ENCODE measurements at places on chromosomes 13 and 19.

- DNase-seq: no peak
Observed at GRCh38 chr19:37845932-37846331, 60.5 kb downstream of the WDR87 start.

GRCh38 chr13:31910633-31911032, 120.9 kb upstream of the FRY start:
- no peak for DNase-seq

DNA sequence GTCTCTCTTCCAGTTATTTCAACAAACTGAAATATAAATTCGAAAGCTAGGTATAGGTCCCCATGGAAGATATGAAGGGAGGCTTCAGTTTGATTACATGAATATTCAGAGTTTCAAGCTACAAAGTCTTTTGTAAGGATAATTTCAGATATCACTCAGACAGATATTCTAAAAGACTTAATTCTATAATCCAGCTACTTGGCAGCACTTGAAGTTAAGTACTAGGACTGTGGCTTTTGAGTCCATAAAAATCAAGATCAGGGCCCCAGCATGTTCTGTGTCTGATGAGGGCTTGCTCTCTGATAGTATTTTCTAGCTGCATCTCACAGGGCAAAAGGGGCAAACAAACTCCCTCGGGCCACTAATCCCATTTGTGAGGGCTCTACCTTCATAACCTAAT, 160.6 kb upstream of the IRS2 start:
- DNase-seq: no peak

DNA sequence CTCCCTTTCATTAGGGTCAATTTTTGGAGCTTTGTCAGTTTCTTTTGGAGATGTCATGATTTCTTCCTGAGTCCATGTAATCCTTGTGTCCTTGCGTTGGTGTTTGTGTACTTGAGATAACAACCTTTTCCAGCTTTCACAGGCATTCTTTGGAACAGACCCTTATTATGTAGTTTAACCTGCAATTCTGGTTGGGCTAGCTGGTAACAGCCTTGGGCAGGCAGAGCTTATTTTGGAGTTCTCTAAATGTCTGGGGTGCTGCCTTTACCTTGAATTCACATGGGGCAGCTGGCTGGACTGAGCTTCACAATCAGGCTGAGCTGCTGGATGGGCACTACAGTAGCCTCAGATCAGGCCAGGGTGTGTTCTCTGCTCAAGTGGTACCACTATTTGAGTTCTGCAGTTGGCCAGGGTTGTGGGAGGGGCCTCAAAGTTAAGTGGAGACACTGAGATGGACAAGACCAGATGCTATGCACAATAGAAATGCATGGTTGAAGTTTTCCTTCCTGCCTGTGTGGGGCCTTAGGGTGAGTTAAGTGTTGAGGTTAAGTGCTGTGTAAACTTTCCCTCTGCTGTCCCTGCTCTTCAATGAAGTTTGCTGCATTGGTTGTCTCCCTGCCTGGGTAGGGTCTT, 277.3 kb downstream of the ATP8A2 start:
- no peak for DNase-seq

DNA sequence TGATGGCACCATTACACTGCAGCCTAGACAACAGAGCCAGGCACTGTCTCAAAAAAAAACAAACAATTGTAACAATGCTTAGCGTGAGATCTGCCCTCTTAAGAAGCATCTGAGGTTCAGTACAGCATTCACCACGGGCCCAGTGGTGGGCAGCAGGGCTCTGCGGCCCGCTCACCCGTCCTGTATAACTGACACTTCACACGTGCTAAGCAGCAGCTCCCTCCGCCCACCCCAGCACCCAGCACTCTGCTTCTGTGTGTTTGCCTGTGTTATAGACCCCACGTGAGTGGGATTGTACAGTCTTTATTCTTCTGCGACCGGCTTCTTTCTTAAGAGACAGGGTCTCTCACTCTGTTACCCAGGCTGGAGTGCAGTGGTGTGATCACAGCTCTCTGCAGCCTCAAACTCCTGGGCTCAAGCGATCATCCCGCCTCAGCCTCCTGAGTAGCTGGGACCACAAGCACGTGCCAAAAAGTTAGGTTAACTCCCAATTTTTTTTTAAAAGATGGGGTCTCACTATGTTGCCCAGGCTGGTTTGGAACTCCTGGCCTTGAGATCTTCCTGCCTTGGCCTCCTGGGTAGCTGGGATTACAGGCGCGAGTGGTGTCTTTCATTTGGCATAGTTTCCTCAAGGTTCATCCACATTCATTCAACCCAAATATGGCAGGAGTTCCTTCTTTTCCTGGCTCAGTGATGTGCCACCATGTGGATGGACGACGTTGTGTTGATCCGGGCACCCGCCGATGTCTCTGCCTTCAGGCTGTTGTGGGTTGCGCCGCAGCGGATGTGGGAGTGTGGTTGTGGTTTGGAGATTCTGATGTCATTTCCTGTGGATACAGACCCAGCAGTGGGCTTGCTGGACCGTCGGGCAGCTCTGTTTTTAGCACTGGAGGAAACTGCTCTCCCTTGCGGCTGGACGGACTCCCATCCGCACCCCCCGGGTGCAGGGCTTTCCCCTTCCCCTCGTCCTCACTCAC, 170.0 kb downstream of the KDM4B start:
- no peak for DNase-seq

DNA sequence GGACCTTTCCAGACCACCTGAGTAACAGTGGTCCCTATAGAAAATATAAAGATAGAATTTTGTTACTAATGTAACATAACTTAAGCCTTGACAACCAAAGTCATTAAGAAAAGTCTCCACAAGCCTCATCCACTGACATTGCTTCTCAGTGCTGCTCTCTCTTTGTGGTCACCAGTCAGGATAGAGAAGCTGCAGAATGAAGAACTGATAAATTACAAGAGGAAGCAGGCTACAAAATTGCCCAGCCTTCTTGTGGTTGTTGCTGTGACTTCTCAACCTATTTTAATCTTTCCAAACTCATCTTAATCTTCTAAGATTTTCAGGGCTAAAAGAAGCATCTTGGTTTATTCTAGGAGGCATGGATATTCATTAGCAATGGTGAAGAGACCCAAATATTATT, 343.8 kb downstream of the MZT1 start:
- DNase-seq: no peak

DNA sequence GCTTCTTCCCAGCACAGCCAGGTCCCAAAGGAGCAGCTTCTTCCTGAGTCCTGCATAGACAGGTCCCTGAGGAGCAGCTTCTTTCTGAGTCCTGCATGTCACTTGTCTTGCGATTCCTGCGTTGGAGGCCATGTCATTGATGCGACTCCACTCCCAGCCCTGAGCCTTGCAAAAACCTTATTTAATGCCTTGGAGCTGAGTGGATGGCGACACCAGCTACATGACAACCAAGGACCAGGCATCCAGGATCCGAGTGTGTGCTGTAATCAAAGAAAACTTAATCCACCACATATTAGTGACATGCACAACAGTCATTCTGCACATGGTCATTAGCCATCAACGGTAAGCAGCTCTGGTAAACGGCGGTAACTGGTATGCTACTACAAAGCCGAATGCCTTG, 315.8 kb downstream of the TEX29 start:
- DNase-seq: no peak

GRCh38 chr13:35499196-35499662, 22.7 kb upstream of the MAB21L1 start:
- no peak for DNase-seq

GRCh38 chr19:53659292-53659691, 27.5 kb downstream of the DPRX start:
- DNase-seq: no peak

DNA sequence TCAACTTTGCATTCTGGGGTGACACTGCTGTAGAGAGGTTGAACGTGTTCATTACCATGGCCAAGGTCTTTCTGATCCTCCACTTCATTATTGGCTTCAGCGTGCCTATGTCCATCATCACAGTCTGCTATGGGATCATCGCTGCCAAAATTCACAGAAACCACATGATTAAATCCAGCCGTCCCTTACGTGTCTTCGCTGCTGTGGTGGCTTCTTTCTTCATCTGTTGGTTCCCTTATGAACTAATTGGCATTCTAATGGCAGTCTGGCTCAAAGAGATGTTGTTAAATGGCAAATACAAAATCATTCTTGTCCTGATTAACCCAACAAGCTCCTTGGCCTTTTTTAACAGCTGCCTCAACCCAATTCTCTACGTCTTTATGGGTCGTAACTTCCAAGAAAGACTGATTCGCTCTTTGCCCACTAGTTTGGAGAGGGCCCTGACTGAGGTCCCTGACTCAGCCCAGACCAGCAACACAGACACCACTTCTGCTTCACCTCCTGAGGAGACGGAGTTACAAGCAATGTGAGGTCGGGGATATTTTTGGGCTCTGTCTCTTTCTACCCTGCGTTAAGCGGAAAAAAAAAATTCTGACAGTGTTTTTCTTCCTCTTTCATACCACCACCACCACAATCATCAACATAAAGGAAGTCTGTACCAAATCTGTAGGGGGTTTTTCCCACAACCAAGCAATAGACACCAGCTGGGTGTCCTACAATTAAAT, 29.5 kb downstream of the FPR3 start:
- no peak for DNase-seq

DNA sequence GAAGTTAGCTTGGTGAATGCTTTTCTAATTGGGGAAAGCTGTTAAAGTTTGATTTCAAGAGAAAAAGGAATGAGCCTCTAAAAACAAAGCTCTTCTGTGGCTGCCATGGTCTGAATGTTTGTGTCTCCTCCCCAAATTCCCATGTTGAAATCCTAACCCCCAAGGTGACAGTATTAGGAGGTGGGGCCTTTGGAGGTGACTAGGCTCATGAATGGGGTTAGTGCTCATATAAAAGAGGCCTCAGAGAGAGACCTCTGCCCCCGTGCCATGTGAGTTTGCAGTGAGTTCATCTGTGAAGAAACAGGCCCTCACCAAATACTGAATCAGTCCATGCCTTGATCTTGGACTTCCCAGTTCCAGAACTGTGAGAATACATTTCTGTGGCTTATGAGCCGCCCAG, 56.5 kb downstream of the ARHGEF7 start:
- DNase-seq: no peak

DNA sequence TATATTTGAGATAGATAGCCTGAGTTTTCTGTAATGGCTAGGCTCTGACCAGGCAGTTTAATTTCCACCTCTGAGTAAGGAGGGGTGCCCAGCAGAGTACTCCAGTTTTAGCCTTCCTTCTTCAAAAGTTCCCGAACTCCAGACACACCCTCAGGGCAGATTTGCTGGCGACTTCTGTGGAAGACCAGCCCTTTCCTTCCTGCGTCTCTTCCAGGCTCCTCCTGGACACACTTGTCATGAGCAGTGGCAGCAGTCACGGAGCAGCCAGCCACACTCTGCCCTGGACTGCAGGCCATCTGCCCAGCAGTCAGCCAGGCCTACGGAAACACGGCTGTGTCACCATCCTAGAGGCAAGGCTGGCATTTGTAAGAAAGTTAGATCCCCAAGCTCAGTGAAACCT, 6.6 kb upstream of the FLT1 start:
- DNase-seq: peak; percentile 24

GRCh38 chr13:40801255-40802217, 12.1 kb downstream of the SLC25A15 start:
- no peak for DNase-seq

DNA sequence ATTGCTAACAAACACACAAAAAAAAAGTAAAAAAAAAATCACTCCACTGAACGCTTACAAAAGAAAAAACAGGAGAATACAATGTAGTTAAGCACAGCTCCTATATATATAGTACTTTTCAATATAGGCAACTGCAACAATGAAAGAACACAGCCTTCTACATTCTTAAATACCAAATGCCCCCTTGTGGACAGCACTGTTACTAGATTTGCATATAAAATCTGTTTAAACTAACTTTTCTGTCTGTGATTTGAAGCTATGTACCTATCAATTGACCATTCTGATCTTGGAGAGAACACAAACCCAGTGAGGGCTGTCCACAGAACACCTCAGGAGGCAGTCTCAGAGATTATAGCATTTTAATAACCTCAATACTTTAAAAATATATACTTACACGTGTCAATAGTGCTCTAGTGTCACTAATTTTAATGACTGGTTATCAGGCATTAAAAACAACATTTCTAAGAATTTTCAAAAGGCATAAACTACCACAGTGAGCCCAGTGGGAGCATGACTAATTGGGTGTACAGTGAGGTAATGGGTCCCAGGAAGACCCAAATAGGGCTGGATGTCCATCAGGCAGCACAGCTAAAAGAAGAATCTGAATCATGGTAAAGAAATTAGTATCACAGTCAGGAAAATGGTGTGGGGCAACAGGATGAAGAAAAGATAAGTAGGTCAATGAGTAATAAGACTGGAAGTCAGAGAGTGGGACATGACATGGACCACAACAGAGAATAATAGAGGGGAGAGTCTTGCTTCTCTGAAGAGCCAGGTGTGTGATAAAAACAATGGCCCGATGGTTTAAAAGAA, 22.2 kb downstream of the CCDC169 start:
- no peak for DNase-seq

DNA sequence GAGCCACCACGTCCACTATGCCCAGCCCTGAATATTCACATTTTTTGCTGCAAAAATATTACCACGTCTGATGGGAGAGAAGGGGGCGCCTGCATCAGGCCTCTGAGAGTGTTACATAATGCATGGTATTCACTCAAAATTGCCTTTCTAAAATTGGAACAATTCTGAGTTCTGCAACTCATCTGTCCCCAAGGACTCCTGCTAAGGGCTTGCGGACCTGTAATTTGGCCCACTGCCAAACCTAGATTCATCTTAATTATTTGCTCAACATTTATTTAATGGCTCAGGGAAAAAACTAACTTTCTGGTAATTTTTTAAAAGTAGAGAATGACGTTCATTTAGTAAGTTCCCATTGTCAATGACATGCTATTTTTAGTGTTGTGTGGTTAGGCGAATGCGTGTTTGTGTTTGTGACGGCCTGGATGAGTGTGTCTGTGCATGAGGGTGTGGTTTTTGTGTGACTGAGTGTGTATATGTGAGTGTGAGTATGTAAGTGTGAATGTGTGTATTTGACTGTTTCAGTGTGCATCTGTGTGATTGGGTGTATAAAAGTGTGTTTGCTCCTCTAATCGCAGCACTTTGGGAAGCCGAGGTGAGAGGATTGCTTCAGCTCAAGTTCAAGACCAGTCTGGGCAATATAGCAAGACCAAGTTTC, 8.8 kb downstream of the INAFM1 start:
- DNase-seq: no peak

DNA sequence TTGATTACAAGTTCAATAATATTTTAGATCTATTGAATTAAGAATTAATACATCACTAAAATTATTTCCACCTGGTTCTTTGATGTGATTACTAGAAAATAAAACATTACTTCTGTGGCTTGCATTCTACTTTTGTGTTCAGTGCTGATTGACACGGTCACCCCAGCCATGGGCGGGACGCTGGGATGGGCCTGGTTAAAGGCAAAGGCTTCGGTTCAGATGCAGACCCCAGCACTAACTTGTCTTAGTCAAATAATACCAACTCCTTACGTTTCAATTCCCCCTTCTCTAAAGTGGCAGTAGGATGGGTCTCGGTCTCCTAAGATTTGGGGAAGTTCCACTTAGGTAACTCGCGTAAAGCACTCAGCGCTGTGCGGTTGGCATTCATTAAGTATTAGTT, 144.9 kb downstream of the URI1 start:
- DNase-seq: no peak

- DNase-seq: no peak
Observed at GRCh38 chr19:34506026-34506370, 24.4 kb downstream of the WTIP start.

Data from left ventricle myocardium inferior (tissue), 1 donor.